ENCODE measurements at places on chromosomes 5 and 9. TPM values are rescaled to one million over a fixed set of nuclear protein-coding genes. Genes with fewer than 3 reads are reported as not detected.
A peak's percentile ranks its signal among the peaks of the same experiment; 100 is the strongest.

- DNase-seq = no peak
Observed at GRCh38 chr9:131290036-131290766, 678 bp downstream of the PLPP7 start.

DNA sequence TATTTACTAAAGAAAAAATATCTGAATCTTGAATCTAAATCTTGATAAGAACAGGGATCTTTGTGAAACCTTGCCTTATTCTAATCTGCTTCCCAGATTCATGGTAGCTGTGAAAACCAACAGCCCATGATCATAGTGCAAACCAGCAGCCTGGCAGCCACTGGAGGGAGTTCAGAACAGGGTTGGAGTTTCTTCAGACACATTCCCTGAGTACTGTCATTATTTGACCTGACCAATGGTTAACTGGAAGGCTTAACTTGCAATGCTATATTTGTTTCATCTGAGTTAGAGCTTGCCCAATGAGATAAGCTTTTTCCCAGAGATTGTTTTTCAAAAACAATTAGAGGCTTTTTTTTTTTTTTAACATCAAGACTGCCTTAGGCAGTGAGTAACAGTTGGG is 47.8 kb downstream of the LOX start:
- DNase-seq = no peak

GRCh38 chr5:151709109-151709735 is 22.5 kb upstream of the SPARC start:
- DNase-seq = no peak

DNA sequence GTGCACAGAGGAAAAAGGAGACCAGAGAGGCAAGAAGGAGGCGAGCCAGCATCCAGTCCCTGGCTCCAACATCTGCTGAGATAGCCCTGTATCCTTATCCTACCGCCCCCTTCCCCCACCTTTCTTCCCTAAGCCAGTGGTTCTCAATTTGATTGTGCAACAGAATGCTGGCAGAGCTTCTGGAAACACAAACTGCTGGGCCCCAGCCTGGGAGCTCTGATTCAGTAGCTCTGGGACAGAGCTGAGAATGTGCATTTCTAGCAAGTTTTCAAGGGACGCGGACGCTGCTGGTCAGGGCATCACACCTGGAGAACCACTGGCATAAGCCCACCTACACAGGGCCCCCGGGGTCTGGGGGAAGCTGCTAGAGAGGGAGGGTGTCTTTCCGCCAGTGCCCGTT is 21.1 kb downstream of the AK8 start:
- peak; percentile 83 for DNase-seq

The SPINK4 gene
- 0.52 TPM for polyA plus RNA-seq

DNA sequence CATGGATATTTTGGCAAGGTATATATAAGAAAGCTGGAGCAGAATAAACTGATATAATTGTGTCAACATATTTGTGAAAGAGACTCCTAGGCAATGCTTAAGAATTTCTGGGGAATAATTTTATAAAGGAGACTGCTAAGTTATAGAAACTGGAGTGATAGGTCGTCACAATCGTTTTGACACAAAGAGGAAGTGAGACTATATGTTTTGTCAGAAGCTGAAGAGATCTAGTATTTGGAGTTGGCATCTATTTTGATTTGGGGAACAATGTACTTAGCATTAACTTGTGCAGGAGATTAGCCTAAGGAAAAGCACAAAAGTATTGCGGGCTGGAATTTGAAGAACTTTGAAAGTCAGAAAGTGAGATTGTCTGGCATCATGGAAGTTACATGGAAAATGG is 582.5 kb downstream of the TAF11L14 start:
- DNase-seq = no peak

DNA sequence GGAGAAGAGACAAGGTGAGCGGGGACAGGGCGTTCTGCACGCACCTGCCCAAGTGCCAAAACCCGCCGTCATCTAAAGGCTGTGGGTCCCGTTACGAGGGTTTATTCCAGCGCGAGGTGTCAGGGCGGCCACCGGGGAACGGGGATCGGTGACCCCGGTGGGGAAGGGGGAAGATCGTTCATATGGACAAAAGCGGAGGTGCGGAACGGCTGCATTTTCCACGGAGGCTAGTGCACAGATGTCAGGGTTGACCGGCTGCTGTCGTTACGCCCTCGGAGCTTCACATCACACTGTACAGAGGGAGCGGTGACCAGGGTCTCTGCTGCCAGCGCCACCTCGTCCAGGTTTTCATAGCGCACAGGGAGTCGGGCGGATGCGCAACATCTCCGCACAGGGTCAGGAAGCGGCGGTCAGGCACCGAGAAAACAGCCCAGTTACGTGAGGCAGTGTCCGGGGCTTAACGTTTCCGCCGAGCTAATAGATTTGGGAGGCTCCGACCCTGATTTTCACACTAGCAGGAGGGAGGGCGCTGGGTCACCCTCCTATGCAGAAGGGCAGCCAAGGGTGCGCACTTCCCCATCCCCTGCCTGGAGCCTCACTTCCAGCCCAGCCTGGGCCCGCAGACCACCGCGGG is 13.5 kb downstream of the BTNL9 start:
- no peak for DNase-seq

The PCDHGB1 gene
- 0.45 TPM for polyA plus RNA-seq

DNA sequence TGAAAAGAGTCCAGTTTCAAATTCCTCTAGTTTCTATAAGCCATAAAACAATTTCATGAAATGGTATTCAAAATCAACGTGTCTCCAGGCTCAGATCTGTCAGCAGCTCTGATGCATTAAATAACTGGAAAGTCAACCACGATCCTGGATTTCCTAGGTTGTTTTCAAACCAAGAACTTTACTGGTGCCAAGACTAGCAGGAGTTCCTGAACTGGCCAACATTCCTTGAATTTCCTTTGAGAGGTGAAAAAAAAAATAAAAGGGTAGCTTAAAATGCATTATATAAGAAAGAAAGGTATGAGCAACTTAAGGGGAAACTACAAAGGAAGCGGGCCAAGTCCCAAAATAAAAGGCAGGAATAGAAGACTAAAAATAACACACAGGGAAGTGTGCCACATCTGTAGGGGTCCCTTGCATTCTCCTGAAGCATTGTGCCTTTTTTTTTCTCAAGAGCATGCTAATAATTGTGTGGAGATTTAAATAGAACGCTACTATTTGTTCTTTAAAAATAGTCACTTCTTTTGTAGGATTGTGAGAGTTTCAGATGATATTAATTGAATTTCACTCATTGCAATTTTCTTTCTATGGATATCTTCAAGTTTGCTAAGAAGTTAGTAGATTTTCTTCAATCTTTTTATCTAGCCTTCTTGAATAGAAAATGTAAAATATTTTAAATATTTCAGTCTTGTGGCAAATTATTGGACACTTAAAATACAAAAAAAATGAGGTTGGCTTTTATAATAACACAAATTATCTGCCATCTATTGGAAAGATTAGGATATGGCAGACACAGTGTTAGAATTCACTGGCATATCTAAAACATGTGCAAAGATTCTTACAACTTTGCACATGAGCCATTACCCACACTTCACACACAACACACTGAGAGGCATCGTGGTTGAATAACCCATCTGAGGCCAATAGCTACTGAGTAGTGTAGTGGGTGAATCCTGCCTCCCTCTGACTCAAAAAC is 15.3 kb downstream of the ESM1 start:
- DNase-seq = peak; percentile 16

DNA sequence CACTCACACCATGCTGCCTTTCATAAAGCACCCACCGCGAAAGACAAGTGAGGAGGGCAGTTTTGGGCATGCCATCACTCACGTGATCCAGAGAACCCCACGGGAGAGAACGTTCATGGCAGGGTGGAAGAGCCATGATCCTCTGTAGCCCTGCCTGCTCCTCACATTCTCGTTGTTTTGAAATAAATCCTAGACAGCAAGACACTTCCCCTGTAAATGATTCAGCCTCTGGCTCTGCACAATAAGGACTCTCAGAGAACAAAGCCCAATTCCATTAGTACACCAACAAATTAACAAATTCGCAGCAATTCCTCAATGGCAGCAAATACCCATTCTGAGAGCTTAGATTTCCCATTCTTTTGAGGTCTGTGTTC is 71.5 kb downstream of the WNK2 start:
- no peak for DNase-seq

GRCh38 chr9:69502671-69503301 is 169.4 kb downstream of the APBA1 start:
- no peak for DNase-seq

GRCh38 chr9:116701940-116702642 is 15.0 kb downstream of the TRIM32 start:
- DNase-seq = no peak

GRCh38 chr5:172612771-172613170 is 28.3 kb upstream of the NEURL1B start:
- DNase-seq = no peak

DNA sequence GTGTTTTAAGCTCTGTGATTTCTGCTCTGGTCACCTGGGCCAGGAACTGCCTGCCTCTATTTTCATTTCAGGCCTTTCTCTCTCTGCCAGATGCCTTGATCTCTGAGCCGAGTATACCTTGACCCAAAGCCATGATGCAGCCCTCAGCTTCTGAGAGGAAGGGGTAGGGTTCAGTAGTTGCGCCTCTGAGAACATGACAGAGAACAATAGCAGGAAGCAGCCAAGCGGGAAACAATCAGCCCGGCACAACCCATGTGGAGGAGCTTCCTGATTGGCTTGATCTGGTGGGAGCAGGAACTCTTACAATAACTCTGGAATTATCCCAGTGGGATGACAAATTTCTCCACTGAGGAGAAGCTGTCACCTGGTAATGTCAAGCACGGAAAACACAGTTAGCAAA is 127.4 kb downstream of the PALM2AKAP2 start:
- no peak for DNase-seq

Data from hindlimb muscle (tissue), 1 donor.